Stomach (tissue), 19 donors: ENCODE measurements at places on chromosomes 16 and 17. TPM values are rescaled to one million over a fixed set of nuclear protein-coding genes. Genes with fewer than 3 reads are reported as not detected.

The HP gene
- total RNA-seq, result 3.3 TPM

The SEPTIN1 gene
- 2.6 TPM for total RNA-seq

The ZFHX3 gene
- total RNA-seq, result 13.6 TPM

The SLC38A10 gene
- total RNA-seq, result 107 TPM

DNA sequence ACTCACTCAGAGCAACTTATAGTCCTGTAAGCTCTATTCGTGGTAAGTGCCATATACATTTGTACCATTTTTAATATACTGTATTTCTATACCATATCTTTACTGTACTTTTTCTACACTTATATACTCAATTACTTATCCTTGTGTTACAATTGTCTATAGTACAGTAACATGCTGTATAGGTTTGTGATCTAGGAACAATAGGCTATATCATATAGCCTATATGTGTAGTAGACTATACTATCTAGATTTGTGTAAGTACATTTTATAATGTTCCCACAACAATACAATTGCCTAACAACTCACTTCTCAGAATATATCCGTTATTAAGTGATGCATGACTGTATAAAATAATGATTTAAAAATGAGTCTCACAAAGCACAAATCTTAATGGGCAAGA, 123.3 kb upstream of the NACA2 start:
- DNase-seq, result no peak

- DNase-seq, result peak; percentile 73
Observed at GRCh38 chr17:1592751-1593629, 30.4 kb upstream of the PITPNA start.

GRCh38 chr16:2388875-2389433, 40.3 kb upstream of the CCNF start:
- peak; percentile 84 for DNase-seq

GRCh38 chr17:76562734-76563148, 22.9 kb downstream of the PRCD start:
- DNase-seq, result no peak

- DNase-seq, result no peak
Observed at GRCh38 chr17:71926746-71927398, 193.9 kb upstream of the SOX9 start.

DNA sequence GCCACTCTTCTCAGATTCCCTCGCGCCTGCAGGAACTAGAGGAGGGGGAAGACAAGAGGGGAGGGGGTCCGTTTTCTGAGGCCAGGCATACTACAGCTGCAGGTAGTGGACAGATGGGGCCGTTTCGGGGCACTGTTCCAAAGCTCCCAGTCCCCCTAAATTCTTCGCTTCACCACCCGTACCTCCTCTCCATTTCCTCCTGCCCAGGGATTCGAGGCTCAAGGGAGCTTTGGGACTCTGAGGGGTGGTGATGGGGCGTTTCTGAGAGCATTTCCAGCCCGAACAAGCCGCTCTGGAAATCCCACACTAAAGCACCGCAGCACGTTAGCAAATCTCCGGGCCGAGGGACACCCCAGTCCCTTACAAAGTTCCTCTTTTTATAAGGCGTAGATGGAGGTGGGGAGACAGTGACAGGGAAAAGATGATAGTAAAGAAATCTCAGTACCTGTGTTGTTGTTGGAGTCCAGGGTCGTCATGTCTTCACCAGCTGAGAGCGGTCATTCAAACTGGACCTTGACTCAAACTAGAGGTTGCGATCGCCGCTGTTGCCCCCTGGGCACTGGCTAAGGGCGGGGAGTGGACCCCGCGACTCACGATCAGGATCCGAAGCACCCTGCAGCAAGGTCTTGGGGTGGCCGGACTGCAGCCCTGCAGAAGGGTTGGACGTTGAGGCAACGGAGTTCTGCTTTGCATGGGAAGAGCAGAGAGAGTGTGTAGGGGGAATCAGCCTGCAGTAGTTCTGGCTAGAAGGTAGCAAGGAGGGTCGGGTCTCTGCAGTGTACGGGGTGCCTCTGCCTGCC, 570 bp downstream of the NR1D1 start:
- DNase-seq, result no peak

- DNase-seq, result no peak
Observed at GRCh38 chr17:30476726-30477082, 504 bp upstream of the GOSR1 start.
